ENCODE measurements at places on chromosomes 1 and 21.
A peak's percentile ranks its signal among the peaks of the same experiment; 100 is the strongest.

GRCh38 chr1:107171333-107171732 lies 30.5 kb downstream of the NTNG1 start:
- DNase-seq: no peak

DNA sequence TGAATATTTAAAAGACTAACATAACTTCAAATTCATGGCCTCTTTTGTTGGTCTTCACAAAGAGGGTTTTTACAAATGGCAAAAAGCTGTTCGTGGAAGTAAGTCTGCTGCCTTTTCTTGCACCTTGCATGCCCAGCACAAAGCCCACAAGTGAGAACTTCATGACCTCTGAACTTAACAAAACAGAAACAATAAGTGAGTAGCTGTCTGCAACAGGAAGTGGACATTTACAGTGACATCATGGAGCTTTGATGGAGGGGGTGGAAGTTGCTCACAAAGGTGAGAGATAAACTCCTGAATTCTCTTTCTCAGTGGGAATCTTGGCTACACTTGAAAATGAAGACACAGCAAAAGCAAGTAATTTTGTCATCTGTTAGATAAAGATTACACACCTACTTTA lies 303.3 kb upstream of the DEPDC1 start:
- no peak for DNase-seq

DNA sequence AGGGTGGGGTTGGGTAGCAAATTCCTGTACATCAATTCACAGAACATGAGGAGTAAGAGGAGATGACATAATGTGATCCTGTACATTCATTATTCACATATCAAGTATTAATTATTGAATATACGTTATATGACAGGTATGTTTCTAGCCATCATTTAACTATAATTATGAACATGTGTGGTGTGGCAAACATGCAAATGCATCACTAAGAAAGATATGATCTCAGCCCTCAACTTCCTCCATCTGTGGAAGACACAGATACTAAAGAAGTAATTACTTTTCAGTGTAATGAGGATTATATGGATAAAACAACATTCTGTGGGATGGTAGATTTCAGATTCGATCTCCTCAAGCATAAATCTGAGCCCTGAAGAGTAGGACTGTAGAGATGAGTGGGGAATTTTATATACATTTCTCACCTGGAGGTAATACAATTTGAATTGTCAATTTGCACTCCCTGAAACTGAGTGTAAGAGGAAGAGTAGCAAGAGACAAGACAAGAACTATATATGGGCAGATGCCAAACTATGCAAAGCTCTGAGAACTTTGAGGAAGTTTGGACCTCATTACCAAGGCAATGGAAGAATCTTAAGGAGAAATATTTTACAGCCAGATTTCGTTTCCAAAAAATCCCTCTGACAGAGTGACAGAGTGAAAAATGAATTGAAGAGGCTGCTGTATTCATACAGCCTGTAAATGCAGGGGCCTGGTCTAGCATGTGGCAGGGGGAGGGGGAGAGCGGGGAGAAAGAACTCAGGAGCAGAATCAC lies 275.5 kb downstream of the TPR start:
- DNase-seq: no peak

- DNase-seq: no peak
Observed at GRCh38 chr1:160354388-160354985, 11.3 kb downstream of the NCSTN start.

- DNase-seq: no peak
Observed at GRCh38 chr1:202733251-202733650, 23.0 kb upstream of the SYT2 start.

- DNase-seq: no peak
Observed at GRCh38 chr1:67668660-67669059, 16.3 kb upstream of the GADD45A start.

DNA sequence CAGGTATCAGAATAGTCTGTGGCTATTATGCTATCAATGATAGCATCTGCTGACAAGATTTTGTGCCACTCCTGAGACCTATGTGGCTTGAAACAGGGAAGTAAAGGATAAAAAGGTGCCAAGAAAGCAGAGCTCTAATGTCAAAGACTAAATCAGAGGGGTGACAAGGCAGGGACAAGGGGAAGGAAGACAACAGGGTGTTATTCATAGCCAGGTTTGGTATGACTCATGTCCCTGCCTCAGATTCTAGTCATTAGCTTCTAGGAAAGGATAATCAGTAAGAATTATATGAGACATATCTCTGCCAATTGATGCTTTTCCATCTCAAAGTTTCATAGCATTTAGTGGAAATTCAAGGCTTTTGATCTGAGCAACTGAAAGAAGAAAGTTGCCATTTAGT lies 31.8 kb upstream of the PLD5 start:
- DNase-seq: no peak

DNA sequence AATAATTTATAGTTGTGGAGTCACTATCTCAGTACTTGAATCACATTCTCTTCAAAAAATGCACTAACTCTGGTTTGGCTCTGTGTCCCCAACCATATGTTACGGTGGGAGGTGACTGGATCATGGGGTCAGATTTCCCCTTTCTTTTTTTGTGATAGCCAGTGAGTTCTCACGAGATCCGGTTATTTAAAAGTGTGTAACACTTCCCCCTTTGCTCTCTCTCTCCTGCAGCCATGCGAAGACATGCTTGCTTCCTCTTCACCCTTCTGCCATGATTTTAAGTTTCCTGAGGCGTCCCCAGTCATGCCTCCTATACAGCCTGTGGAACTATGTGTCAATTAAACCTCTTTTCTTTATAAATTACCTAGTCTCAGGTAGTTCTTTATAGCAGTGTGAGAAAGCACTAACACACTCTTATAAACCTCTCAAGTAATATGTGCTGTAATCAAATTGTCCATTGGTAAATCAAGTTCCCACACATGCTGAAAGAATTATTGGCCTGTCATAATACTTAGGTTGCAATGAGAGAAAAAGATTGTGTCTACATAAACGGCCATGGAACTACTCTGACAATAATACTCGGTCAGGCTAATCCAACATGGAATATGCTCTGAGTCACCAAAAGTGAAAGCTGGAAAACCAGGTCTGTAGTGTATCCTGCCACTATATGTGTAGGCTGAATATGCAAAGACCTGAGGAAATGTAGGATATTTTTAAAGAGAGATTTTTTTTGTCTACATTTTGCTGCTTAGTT lies 107.5 kb downstream of the SLC44A5 start:
- no peak for DNase-seq

GRCh38 chr1:42963378-42964043 lies 4.8 kb upstream of the SLC2A1 start:
- DNase-seq: no peak

GRCh38 chr1:10912441-10912840 lies 100.0 kb upstream of the TARDBP start:
- no peak for DNase-seq

GRCh38 chr1:59816318-59816878 lies 1.6 kb downstream of the HOOK1 start:
- no peak for DNase-seq

DNA sequence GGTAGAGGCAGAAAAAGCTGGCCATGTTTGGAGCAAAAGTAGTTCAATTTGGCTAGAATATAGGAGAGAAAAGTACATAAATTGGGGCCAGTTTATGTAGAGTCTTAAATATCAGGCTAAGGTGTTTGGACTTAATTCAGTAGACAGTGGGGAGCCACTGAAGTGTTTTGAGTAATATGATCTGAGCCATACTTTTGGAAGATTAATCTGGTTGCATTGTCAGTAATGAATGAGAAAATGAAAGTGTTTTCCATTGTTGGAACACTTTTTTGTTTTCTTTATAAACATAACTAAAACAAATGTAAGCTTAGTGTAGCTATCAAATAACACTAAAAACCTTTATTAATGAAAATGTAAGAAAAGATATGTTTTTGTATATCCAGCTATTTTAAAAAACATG lies 42.1 kb downstream of the POU2F1 start:
- DNase-seq: no peak

- DNase-seq: no peak
Observed at GRCh38 chr1:234901491-234902049, 227.1 kb downstream of the TOMM20 start.

DNA sequence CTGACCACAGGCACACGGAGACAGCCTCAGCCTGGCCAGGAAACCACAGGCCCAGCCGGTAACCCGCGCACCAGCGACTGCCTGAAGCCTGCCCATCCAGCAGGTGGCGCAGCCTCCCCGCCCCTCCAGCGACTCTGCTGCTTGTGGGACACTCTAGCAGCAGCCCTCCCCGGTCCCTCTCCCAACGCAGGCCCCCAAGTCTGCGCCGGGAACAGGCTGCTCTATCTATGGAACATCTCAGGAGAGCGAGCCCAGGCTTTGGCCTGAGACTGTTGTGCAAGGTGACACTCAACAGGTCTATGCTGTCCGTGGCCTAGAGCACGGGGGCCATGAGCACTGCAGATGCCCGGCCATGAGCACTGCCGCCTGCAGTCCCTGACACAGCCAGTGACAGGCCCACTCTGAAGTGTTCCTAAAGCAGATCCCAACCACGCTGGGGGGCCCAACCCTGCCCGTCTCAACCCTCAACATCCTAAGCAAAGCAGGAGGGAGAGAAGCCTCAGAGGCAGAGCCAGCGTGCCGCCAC lies 28.4 kb downstream of the WDR4 start:
- no peak for DNase-seq

- DNase-seq: no peak
Observed at GRCh38 chr1:222970040-222970439, 155.2 kb downstream of the DISP1 start.

DNA sequence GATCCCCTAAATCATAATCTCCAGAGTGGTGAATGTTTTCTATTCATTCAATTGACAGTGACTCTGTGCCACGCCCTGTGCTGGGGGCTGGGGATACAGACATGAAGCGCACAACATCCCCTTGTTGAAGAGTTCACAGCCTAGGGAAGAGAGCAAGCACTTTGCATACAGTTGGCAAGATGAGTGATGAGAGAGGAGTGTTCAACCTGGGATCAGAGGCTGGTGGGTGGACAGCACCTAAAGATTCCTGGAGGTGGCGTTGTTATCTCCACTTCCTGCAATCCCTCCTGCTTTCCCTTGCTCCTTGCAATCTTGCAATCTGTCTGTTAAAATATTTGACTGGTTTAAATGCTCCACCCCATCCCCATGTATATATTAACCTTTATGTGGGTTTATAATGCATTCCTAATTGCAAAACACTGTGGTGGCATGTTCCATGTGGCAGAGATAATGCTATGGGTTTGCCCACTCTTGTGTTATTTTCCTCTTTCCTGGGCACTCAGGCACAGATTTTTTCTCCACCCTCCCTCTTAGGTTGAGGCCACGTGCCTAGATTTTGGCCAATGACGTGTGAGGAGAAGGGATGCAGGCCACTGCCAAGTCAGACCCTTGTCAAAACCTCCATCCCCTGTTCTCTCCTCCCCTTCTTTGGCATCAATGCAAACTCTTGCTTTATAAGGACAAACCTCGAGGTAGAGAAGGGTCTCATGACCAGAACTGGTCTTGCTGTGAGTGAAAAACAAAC lies 36.2 kb upstream of the GADD45A start:
- DNase-seq: no peak

- no peak for DNase-seq
Observed at GRCh38 chr1:62210960-62211359, 16.3 kb downstream of the L1TD1 start.

- DNase-seq: no peak
Observed at GRCh38 chr1:155305881-155306391, 2.7 kb upstream of the FDPS start.

DNA sequence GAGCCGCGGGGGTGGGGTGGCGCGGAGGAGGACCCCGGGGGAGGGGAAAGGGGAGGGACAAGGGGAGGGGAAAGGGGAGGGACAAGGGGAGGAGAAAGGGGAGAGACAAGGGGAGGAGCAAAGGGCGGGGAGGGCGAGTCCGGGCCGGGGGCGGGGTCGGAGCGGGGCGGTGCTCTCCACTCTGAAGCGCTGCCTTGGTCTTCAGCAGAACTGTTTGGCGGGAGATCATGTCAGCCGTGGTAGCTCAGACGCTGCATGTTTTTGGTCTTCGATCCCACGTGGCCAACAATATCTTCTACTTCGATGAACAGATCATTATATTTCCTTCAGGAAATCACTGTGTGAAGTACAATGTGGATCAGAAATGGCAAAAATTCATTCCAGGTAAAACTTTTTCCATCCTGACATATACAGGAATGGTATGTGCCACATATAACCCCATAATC lies 420 bp downstream of the CFAP57 start:
- peak; percentile 77 for DNase-seq

DNA sequence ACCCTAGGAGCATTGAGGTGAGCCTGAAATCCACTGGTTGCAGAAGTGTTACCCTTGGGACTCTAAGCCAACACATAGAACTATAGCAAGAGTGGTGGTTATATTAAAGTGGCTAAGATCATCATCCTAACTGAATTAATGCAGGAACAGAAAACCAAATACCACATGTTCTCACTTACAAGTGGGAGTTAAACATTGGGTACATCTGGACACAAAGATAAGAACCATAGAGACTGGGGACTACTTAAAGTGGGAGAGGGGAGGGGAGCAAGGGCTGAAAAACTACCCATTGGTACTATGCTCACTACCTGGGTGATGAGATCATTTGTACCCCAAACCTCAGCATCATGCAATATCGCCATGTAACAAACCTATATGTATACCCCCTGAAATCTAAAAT lies 100.0 kb downstream of the SLC25A24 start:
- no peak for DNase-seq

DNA sequence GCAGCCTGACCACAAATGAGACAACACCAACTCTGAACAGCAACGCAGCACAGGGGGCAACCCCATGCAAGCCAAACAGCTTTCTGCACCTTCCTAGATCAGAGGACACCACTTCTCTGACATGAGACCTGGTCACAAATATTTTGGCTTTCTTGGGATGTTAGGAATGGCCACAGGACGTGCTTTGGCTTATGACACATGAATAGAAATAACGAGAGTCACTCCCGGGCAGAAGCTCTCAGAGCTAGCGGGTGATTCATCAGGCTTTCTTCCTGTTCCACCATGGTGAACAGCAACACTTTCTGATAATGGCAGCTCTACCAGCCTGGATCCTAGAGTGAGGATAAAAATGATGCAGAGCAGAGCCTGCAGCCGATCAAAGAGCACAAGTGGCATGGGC lies 39.4 kb downstream of the PAFAH2 start:
- no peak for DNase-seq

DNA sequence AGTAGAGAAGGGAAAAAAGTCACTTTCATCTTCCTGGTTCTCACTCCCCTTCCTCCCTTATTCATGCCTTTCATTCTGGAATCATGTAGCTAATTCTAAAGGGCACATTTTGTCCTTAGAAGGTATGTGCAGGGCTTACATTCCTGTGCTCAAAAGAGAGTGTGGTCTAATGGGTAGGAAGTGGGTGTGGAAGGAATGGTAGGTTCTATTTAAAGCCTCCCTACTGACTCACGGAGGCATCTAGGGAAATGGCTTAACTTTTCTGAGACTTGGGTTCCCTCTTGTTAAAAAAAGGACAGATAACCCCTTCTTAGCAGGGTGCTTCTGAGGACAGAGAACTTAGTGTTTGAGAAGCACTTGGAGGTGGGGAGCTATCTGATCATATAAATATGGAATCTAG lies 249.3 kb upstream of the DUSP10 start:
- DNase-seq: no peak
